Left renal cortex interstitium (tissue), 4 donors: ENCODE measurements at places on chromosomes 7 and 10. TPM values are rescaled to one million over a fixed set of nuclear protein-coding genes. Genes with fewer than 3 reads are reported as not detected.

The PPA1 gene
- polyA plus RNA-seq = 87.0 TPM

The CRTAC1 gene
- 24.9 TPM for polyA plus RNA-seq

The BPGM gene
- 36.2 TPM for polyA plus RNA-seq

The GBX1 gene
- polyA plus RNA-seq = 0.22 TPM

The CLIP2 gene
- polyA plus RNA-seq = 34.0 TPM

The FHIP2A gene
- polyA plus RNA-seq = 30.5 TPM

The GOLGA7B gene
- 0.51 TPM for polyA plus RNA-seq

The SEMA3E gene
- polyA plus RNA-seq = 2.8 TPM

The PPP1R3C gene
- polyA plus RNA-seq = 32.4 TPM

The TAS2R5 gene
- 8.6 TPM for polyA plus RNA-seq

The ELAPOR2 gene
- 9.2 TPM for polyA plus RNA-seq

The PPP1R17 gene
- not detected for polyA plus RNA-seq

The VIPR2 gene
- polyA plus RNA-seq = 3.7 TPM

The FAM25A gene
- not detected for polyA plus RNA-seq

The ZNF655 gene
- polyA plus RNA-seq = 69.9 TPM

The HYAL4 gene
- polyA plus RNA-seq = 0.08 TPM
